Parietal lobe (tissue), 2 donors: ENCODE measurements at places on chromosomes 11 and 22. TPM values are rescaled to one million over a fixed set of nuclear protein-coding genes. Genes with fewer than 3 reads are reported as not detected.

KRTAP5-9 gene
- not detected for total RNA-seq

SLC6A5 gene
- total RNA-seq, result not detected

HEPN1 gene
- total RNA-seq, result not detected

ARHGAP8 gene
- total RNA-seq, result 4.7 TPM

WT1 gene
- total RNA-seq, result not detected

FXYD2 gene
- total RNA-seq, result 3.4 TPM

CHEK2 gene
- 4.4 TPM for total RNA-seq

CHADL gene
- 3.4 TPM for total RNA-seq

NXPE1 gene
- total RNA-seq, result not detected

CDKN1C gene
- total RNA-seq, result 21.3 TPM

MRGPRF gene
- not detected for total RNA-seq

CTSW gene
- not detected for total RNA-seq

FBXO3 gene
- 78.6 TPM for total RNA-seq

IGF2 gene
- 3.1 TPM for total RNA-seq
